ENCODE measurements at places on chromosomes 5 and 9.

- no peak for DNase-seq
Observed at GRCh38 chr9:109793921-109794320, 13.9 kb downstream of the PALM2AKAP2 start.

- no peak for DNase-seq
Observed at GRCh38 chr9:117411547-117411946, 3.3 kb downstream of the ASTN2 start.

GRCh38 chr5:52661903-52662595, 125.7 kb upstream of the ITGA1 start:
- no peak for DNase-seq

- no peak for DNase-seq
Observed at GRCh38 chr5:179385914-179386313, 40.7 kb upstream of the ADAMTS2 start.

- no peak for DNase-seq
Observed at GRCh38 chr5:106865279-106865678, 805.5 kb downstream of the EFNA5 start.

- DNase-seq = no peak
Observed at GRCh38 chr5:178334861-178335260, 102.3 kb upstream of the PHYKPL start.

DNA sequence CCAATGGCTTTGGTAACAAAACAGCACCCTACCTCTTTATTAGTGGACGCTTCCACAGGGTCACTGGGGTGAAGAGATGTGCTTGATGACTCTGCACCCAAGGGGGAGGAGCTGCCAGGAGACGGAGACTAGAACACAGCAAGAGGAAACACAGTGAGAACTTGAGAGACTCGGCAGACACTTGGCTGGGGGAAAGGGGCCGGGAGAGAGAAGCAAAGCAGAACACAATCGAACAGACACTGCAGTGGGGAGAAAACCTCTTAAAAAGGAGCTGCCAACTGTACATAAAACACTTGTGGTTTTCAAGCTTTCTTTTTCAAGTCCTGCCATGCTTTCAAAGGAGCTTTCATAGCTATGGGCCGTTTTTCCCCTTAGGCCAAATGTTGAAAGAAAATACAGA, 151.0 kb downstream of the ENTREP1 start:
- DNase-seq = no peak

GRCh38 chr5:22560147-22560546, 293.0 kb downstream of the CDH12 start:
- DNase-seq = peak; percentile 85

DNA sequence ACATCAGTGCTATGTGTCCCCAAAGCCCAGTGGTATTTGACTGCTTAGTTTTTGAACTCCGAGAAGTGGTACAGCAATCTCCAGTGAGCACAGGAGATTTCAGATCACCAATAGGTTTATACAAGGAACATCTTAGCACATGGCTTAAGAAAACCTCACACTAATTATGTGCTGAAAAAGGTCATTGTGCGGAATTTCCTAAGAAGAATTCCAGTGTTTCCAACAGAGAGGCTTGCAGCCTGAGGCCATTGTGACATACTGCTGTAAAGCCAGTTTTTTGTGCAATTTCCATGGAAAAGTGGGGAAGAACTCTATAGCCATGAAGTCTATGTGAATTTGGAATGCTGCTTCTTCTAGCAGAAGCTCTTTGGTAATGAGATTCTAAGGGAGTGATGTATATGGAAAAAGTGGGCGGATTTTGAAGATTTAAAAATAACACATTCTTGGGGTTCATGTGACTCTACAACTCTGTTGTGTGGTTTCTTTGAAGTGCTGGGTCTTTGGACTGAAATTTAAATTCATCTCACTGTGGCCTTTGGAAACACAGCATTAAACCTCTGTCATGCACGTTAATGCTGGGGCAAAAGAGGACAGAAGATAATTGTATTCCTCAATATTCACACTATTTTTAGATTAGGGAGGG, 110.5 kb upstream of the CD180 start:
- DNase-seq = no peak

GRCh38 chr5:132257131-132258101, at the start of gene PDLIM4:
Gene PDLIM4 (plus strand): TSS chr5:132257696. CDS start chr5:132257735, 39 bp downstream.
- no peak for DNase-seq

- DNase-seq = no peak
Observed at GRCh38 chr5:116144103-116144502, 59.3 kb downstream of the COMMD10 start.

DNA sequence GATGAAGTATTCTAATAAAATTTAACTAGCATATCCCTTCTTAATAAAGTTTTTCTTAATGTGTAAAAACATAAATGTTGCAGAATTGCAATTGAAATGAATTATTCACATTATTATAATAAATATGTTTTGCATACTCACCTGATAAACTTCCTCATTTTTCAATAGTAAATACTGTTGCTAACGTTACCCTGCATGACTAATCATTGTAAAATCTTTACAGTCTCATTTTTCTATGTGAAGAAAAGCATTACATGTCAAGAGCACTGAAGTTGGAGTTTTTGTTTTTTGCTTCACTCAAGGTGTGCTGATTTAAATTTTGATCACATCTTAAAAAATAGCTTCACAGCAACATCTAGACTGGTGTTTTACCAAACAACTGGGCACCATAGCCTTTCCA, 157.2 kb upstream of the CDH18 start:
- DNase-seq = no peak

- DNase-seq = no peak
Observed at GRCh38 chr9:114233491-114234185, 78.3 kb downstream of the COL27A1 start.

DNA sequence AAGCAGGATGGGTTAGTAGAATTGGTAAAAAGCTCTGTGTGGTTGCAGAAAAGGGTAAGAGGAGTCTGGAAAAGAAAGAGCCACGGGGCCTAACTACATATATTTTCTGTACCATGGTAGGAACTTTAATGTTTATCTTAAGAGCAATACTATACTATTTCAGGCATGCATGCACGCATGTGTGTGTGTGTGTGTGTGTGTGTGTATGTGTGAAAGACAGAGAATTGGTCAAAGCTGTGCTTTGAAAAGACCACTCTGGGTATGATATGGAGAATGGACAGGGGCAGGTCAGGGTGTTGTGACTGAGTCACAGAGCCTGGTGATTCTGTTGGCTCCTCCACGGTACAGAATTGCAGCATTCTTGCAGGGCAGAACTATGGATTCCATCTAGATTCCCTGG, 339.3 kb downstream of the SLIT3 start:
- DNase-seq = no peak

- no peak for DNase-seq
Observed at GRCh38 chr5:159807586-159807985, 108.7 kb upstream of the ADRA1B start.

DNA sequence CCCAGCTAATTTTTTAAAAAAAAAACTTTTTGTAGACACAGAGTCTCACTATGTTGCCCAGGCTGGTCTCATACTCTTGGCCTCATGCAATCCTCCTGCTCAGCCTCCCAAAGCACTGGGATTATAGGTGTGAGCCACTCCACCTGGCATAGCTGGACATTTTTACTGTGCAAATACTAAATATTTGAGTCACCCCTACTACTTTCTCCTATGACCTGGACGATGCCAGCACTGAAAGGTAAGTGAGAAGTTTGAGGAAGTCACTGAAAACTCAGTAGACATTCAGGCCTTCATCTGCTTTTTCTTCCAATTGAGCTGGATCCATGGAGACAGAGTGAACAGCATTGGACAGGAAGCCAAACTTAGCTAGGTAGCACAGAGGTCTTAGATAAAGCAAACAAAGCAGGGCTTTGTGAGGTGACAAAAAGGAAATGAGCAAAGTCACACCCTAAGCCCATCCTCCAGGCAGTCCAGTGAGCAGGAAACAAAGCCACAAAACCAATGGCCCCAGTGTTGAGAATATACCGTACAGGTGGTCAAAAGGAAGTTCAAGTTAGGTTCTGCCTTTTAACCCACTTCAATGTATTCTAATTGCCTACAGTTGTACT, 192.6 kb upstream of the RASA1 start:
- no peak for DNase-seq

GRCh38 chr5:84231433-84231832, 153.2 kb downstream of the EDIL3 start:
- no peak for DNase-seq

- DNase-seq = no peak
Observed at GRCh38 chr5:106121972-106122605, 1548.6 kb downstream of the EFNA5 start.

GRCh38 chr5:135386886-135387628, 12.0 kb downstream of the MACROH2A1 start:
- DNase-seq = peak; percentile 33

DNA sequence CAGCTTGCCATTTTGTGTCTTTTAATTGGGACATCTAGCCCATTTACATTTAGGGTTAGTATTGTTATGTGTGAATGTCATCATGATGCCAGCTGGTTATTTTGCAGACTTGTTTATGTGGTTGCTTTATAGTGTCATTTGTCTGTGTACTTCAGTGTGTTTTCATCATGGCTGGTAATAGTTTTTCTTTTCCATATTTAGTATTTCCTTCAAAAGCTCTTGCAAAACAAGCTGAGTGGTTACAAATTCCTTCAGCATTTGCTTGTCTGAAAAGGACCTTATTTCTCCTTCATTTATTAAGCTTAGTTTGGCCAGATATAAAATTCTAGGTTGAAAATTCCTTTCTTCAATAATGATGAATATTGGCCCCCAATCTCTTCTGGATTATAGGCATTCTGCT, 28.5 kb upstream of the TNFSF15 start:
- no peak for DNase-seq

DNA sequence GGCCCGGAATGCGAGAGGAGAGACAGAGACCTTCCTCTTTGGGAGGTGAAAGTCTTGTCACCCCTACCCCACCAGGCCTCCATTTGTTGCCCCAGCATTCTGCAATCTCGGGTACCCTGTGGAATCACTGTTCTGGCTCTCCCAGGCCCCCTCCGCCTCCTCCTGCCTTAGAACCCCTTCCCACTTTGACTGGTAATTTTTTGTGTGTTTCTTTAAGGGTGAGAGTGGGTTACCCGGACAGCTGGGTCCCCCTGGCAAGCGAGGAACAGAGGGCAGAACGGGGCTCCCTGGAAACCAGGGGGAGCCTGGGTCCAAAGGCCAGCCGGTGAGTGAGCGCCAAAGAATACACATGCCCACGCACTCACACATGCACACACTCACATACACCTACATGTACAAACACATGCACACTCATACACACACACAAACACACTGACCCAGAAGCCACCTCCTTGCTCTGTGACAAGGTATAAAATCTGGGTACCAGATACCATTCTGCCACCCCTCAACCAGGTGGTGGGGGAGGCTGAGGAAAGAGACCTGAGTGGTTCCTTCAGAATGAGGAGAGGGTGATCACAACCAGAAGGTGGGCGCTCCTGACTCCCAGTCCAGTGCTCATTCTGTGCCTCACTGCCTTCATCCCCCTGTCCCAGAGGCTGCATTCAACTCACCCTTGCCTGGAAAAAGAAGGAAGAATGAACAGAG, 30.9 kb upstream of the ORM1 start:
- DNase-seq = no peak

DNA sequence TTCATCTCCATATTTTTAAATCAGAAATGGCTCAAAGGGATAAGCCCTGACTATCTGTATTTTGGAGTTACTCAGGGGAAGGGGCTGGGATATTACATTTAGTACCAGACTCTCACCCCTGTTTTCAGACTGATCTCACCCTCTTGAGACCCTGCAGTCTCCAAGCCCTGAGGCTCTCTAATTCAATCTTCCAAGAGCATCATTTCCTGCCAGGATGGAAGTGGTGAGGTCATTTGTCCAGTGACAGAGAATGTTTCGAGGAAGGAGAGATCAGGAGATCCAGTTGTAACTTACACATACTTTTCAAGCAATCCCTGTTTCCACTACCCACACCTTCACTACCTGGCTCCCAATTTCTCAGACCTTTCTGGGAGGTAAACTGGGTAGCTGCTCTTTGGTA, 295.5 kb upstream of the EFNA5 start:
- DNase-seq = no peak

GRCh38 chr9:127522727-127523126, 71.4 kb downstream of the LRSAM1 start:
- peak; percentile 44 for DNase-seq

GRCh38 chr5:132065951-132066701, 5.7 kb downstream of the IL3 start:
- DNase-seq = no peak

GRCh38 chr5:119398727-119399466, 43.1 kb downstream of the TNFAIP8 start:
- no peak for DNase-seq

GRCh38 chr9:94603259-94604160, 9.9 kb upstream of the FBP2 start:
- peak; percentile 83 for DNase-seq

GRCh38 chr5:77319117-77319804, 108.8 kb downstream of the PDE8B start:
- DNase-seq = no peak

DNA sequence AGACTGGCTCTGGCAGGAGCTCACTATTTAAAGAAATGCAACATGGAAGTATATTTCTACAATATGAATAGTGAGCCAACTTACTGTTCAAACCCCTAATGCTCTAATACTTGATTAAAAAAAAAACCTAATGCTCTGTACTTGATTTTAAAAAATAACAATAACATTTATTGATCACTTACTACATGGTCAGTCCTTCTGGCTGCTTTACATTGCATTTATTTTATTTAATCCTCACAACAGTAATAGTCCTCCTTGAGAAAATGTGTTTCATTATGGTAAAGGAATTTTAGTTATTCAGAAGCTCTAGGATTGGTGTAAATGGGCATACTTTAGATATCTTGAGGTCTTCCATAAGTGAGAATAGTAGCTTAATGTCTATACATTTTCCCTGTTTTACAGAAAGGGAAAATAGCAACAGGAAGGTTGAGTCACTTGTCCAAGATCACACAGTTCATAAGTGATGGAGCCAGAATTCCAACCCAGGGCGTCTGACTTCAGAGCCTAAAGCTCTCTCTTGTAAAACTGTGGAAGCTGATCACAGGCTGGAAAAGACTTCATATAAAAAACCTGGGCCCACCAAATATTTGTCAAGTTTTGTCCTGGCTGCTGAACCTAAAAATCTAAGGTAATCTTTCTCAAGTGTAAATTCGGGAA, 1.0 kb downstream of the STARD4 start:
- DNase-seq = peak; percentile 62

- no peak for DNase-seq
Observed at GRCh38 chr9:126975327-126976220, 61.0 kb downstream of the RALGPS1 start.

- DNase-seq = no peak
Observed at GRCh38 chr9:83991355-83991754, 10.8 kb downstream of the RMI1 start.

- DNase-seq = no peak
Observed at GRCh38 chr5:173490681-173491080, 125.8 kb downstream of the BOD1 start.

DNA sequence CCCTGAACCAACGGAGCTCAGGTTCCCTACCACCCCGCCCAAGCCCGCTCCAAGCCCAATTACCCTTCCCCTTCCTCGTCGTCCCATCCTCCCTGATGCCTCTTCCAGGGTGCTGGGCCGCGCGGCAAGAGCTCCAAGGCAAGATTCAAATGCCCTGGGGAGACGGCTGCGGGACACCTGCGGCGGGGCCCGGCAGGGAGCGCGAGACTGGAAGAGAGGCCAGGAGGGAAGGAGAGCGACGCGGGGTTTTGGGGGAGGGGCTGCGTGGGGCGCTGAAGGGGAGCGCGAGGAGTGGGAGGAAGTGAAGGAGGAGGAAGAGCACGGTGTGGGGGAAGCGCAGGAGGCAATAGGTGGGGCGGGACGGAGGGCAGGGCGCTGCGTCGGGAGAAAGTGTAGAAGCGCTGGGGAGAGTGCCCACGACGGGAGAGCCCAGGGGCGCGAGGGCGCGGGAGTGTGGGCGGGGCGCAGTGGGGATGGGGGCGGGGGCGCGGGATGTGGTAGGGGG, 975 bp upstream of the NXNL2 start:
- DNase-seq = no peak

Measured in RKO (cell line).